ENCODE measurements at places on chromosomes 1 and 21.

DNA sequence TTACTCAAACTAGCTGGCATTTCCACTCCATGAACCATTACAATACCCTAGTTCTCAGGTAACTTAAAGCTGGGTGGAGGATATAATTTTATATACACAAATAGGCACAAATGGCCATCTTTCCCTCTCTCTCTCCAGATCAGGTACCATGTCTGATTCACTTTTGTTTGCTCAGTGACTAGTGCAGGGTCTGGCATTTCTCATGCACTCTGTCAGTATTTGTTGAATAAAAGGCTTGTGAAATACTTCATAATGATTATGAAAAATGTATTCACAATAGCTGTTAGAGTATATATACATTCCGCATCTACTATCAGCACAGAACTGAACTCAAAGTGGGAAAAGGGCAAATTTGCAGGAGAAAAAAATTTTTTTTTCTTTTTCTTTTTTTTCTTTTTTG lies 510.2 kb upstream of the USP24 start:
- no peak for DNase-seq

- no peak for DNase-seq
Measured at GRCh38 chr1:1631782-1632420, at the start of gene MMP23B. Gene MMP23B, plus strand, starts transcription at chr1:1632173. Its CDS starts 46 bp downstream, at chr1:1632219.

DNA sequence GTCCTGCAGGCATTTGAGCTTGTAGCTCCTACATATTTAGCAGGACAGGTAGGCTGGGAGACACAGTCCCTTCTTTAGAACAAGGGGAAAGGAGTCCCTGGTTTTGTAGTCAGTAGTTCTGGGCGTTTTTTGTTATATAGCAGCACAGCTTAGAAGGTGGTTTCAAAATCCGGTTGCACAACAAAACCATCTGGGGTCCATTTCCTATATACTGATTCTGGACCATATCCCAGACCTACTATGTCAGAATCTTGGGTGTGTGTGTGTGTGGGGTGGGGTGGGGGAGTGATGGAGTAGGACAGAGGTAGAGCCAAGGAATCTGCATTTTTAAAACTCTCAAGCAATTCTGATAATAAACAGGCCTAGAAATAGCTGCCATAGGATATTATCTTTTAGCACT lies 21.6 kb downstream of the METTL13 start:
- DNase-seq = no peak

GRCh38 chr1:228031276-228031995 lies 24.6 kb downstream of the WNT3A start:
- no peak for DNase-seq

- DNase-seq = no peak
Measured at GRCh38 chr1:211529453-211529852, 37.5 kb upstream of the RD3 start.

DNA sequence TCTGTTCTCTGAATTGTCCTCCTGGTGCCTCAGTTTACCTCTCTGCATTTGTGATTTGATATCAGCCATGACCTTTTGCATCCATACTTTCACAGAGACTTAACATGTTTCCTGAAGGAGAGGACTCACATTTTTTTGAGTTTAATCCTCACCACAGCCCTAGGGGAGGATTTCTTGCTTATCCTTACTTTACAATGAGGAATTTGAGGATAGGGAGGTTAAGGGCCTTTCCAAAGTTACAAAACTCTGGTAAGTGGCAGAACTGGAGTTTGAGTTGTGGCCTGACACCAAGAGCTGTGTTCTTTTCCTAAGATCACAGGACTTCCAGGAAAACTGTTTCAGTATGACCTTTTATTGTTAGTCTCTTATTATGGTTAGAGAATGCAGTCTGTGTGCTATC lies 34.2 kb downstream of the TNFRSF8 start:
- no peak for DNase-seq

GRCh38 chr21:35438643-35439404 lies 389.7 kb upstream of the RUNX1 start:
- DNase-seq = peak; percentile 19

GRCh38 chr1:155379180-155379579 lies 58.5 kb downstream of the RUSC1 start:
- no peak for DNase-seq

- no peak for DNase-seq
Measured at GRCh38 chr1:224920930-224921329, 8.5 kb upstream of the DNAH14 start.

DNA sequence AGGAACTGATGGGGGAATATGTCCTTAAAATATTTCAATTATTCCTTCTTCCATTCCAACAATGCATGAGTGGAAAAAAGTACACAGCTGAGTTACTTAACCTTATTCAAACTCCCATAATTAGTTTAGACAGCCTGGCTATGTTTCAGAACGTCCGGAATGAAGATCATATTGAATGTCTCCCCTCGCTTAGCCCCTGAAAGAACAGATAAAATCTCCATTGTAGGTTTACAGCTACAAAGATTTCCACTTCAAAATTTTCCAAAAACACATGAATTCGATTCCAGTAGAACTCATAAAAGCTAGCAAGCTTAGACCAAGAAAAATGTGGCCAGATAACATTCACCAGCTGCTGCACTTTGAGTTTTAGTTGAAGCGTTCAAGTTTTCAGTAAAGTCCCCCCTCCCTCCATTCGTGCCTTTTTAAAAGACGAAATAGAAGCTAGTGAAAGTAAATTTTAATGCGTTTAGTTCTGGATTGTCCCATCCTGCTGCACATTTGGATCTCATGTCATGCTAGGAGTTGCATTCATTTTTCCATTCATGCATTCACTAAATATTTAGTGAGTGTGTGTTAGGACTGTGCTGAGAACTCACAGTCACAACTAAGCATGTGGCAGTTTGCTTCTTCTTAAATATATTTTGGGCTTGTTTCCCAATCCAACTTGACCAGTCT lies 29.4 kb upstream of the SSX2IP start:
- no peak for DNase-seq

DNA sequence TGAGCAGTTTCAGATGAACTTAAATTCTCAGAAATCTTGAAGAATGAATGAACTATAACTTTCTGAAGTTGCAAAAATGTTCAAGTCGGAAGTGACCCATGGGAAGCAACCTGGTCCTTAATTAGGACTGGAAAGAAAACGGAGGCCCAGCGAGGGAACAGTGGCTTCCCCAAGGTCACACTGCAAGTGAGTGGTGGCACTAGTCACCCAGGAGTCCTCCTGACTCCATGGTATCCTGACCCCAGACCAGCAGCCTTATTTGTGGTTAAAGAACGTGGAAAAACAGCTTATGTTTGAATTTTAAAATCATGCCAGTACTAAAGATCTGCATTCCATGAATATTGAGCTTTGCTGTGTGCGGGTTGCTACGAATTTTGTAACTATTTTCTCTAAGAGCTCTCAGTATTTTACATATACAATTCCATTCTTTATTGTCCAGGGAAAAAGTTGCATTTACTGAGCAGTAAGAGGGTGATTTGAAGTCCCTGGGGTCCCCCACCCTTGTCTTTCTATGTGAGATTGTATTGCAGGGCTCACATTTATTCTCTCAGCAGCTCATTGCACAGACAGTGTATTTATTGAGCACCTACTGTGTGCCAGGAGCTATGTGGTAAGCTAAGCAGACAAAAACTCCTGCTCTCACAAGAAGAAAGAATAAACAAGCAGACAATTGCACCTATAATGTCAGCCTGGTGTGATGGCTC lies 61.6 kb upstream of the ATP5PO start:
- DNase-seq = no peak

GRCh38 chr1:9633493-9633892 lies 18.0 kb upstream of the PIK3CD start:
- DNase-seq = no peak

GRCh38 chr1:75723989-75724471 lies 479 bp upstream of the ACADM start:
- peak; percentile 83 for DNase-seq

DNA sequence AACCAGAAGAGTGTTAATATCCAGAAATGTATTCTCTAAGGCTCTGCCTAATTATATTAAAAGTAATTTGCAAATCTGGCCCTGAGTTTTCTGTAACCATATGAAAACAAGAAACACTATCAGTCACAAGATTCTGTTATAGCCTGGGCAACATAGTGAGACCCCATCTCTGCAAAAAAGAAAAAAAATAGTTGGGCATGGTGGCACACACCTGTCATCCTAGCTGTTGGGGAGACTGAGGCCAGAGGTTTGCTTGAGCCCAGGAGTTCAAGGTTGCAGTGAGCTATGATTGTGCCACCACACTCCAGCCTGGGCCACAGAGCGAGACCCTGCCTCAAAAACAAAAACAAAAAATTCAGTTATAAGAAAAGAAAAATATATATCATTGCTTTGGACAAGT lies 25.6 kb downstream of the C1orf21 start:
- no peak for DNase-seq

DNA sequence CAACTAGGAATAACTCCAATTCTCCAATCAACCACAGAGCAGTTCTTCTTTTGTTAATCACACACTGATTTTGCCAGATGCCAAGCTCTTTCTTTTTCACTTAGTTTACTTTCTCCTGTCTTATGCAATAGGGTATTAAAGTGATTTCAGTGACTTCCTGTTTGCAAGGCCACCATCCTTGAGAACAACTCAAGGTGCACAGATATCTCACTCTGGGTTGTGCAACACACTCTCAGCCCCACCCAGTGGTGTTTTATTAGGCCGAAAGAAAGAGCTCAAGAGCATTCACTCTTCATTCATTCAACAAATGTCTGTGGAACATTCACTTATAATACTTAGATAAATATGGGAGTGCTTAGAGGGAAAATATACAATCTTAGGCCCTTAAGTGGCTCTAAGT lies 352.5 kb downstream of the ZNF326 start:
- no peak for DNase-seq

DNA sequence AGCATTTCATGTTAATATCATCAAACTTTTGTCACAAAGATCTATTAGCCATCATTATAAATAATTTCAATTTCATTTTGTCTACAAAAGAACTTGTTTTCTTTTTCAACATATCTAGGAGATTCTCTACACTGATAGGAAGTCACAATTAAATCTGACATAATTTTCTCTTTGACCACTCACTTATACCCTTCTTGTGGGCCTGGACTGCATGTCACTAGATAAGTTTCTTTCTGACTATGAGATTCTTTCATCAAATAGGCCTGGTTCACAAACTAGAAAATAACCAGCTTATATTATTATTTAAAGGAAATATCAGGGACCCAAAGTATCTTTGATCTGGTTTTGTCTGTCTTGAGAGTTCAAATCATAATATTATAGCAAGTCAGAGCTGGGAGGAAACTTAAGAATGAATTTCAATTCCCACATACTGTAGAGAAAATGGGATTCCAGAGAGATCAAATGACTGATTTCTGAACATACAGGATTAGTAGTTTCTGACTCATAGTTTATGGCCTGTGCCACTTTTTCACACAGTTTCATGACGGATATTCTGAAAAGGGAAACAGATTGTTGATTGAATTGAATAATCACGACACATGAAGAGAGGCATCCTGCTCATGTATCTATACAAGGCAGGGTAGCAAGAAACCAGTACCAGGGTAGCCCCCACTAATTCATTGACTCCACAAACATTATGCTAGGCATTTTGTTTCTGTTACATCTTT lies 355.8 kb downstream of the GPATCH2 start:
- DNase-seq = no peak

DNA sequence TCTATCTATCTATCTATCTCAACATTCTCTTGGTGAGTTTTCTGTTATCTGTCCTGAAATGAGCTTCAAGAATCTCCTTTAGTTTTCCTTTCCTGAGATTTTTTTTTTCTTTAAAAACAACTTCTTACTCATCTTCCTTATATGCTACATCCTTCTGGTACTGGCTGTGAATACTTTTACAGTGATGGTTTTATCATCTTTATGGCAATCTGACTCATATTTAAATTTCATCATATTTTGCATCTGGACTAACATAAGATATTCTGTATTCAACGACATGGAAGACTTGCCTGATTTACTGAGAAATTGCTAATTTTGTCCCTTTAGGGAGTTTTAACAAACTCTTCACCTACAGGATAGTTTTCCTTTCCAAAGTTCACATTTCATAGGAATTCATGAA lies 33.0 kb downstream of the PDE4B start:
- no peak for DNase-seq

- DNase-seq = no peak
Measured at GRCh38 chr1:64489707-64490106, 19.8 kb downstream of the CACHD1 start.

DNA sequence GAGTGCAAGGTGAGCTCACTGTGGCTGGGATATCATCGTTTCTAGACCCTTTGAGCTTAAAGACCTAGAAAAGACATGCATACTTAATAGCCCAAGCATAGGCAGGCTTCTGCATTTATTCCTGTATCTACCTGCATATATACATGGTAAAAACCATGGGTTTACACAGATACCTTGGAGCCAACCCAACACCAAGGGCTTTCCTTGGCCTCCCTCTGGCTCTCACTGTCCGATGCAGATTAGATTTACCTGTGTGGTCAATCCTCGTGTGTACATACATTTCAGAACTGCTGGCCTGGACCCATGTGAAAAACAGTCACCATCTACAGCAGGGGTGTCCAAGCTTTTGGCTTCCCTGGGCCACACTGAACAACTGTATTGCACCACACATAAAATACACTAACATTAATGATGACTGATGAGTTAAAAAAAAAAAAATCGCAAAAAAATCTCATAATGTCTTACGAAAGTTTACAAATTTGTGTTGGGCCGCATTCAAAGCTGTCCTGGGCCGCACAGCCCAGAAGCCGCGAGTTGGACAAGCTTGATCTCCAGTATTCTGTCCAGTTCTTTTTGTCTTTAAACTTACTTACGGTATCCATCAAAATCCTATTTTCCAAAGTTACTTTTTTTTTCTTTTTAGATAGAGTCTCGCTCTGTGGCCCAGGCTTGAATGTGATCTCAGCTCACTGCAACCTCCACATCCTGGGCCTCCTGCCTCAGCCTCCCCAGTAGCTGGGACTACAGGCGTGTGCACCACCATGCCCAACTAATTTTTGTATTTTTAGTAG lies 43.5 kb downstream of the WDR4 start:
- DNase-seq = no peak

DNA sequence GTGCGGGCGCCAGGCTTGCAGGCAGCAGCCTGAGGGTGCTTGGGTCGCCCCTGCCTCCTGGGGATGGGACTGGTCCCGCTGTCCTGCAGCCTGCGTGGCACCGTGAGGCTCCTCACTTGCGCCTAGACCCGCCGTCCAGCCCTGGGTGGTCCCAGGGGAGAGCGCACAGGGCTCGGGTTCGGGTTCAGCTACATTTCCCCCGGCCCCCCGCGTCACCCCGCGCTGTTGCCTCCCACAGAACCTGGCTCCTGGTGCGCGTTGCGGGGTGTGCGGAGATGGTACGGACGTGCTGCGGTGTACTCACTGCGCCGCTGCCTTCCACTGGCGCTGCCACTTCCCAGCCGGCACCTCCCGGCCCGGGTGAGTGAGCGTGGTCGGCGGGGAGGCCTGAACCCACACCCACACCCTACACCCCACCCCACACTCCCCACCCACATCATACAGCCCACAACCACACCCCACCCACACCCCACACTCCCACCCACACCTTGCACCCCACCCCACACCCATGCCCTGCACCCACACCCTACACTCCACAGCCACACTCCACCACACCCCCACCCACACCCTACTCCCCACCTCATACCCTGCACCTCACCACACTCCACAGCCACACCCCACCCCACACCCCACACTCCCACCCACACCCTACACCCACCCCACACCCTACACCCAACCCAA lies 6.2 kb upstream of the PFKL start:
- DNase-seq = no peak

Measured in activated T-cell treated with anti-CD3 and anti-CD28 coated beads, Interleukin-2, amount 50 U/mL, for 72 hours (primary cell).